HEK293T (cell line): ENCODE measurements at places on chromosomes 12 and 14.

- DNase-seq, result no peak
Measured at GRCh38 chr14:103989964-103990363, 47.6 kb upstream of the RD3L start.

DNA sequence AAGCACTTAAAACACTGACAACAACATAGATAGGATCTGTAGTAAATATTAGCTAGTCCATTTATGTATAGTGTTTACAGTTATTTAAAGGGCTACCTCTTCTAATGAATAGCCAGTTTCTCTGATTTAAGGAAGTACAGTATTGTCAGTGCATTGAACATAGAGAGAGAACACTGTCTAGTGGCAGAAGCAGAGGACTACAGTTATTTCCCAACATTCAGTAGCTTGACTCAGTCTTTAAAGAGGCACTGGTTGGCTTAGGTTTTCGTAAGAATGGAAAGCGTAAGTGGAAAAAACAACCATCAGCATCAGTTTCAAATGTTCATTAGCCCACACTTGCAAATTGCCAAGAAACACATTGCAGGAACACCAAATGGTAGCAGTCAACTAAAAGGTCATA, 125.0 kb upstream of the HMGA2 start:
- no peak for DNase-seq

- DNase-seq, result no peak
Measured at GRCh38 chr12:124847113-124848074, 16.3 kb downstream of the SCARB1 start.

DNA sequence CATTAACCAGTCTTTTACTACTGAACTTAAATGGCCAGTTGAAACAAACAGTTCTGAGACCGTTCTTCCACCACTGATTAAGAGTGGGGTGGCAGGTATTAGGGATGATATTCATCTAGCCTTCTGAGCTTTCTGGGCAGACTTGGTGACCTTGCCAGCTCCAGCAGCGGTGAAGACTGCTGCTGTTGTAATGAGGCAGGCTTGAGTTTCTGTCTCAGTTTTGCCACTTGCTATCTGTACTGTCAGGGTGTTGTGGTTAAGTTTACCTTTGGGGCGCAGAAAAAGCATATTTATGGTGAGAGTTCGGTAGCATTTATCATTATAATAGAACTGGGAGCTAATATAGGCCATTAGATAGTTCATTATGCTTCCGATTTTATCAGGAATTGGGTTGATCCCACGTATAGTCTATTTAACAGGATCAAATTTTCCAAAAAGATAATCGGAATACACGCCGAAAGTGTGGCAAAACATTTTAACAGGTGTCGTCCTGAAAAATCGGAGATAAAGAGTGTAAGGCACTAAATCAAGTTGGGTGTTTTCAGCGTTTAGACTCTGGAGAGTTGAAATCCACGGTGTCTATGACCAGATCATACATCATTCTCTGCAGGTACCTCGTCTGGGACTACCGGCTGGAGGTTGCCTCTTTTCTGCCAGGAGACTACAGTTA, 688 bp upstream of the NECAP1 start:
- no peak for DNase-seq
